ENCODE measurements at places on chromosomes 7 and 10.

DNA sequence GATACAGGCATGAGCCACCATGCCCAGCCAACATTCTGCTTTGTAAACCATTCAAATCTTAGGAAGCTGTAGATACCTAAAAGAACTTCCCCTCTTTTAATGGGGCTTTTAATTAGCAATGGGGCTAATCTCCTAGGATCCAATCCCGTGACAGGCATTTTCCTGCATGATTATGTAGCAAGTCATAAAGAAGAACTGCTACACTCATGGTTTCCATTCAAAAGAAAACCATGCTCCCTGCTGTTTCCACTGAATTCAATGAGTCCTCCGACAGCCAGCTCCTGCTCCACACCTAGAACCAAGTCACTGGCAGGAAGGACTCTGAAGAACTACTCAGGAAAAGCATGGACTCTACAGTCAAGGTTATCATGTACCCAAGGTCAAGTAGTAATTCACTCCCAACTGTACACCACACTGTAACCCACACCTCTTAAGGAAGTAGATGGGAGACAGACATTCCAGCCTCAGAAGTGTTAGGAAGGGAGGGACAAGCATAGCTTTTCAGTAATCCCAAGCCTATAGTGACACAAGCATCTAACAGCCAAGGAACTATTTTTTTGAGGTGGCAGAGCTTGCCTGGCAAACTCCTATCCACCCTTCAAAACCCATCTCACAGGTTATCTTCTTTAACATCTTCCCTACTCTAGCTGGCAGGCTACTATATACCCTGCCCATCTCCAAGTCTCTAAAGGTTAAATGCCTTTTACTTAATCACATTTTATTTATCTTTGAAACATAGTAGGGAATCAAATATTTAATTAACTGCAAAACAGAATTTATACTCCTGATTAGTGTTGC lies 47.5 kb downstream of the CTBP2 start:
- no peak for DNase-seq

- peak; percentile 41 for DNase-seq
Observed at GRCh38 chr10:130169136-130169859, 33.1 kb downstream of the GLRX3 start.

- peak; percentile 33 for DNase-seq
Observed at GRCh38 chr7:137282043-137282442, 61.5 kb downstream of the PTN start.

- no peak for DNase-seq
Observed at GRCh38 chr10:10663622-10664021, 354.1 kb upstream of the CELF2 start.

GRCh38 chr7:151512353-151512752 lies 7.3 kb downstream of the RHEB start:
- DNase-seq = no peak

DNA sequence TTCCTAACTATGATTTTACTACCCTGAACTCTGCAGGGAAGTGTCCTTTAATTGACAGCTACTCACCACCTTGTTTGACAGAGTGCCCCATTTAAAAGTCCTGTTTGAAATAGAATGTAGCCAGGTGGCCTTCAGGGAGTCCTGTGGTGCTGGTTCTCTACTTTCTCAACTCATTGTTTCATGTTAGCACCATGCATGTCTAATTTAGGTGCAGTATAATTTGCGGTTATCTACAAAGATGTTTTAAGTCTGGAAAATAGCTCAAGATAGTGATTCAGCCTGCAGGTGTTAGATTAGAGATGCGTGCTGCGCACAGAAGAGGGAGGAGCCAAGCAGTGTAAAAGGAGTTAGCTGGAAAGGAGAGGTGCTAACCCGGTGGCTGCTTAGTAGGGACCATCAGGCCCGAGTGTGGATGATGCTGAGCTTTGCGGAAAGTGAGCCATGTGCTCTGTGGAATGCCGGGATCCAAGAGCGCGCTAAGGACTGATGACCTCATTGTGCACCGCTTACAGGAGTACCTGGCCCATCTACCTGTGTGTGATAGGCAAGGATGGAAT lies 1.2 kb downstream of the CCM2 start:
- peak; percentile 6 for DNase-seq

GRCh38 chr7:128074736-128075135 lies 43.5 kb upstream of the LRRC4 start:
- no peak for DNase-seq

- no peak for DNase-seq
Observed at GRCh38 chr10:37632641-37633040, 224.8 kb downstream of the ZNF248 start.

GRCh38 chr10:101897633-101898032 lies 54.0 kb upstream of the KCNIP2 start:
- DNase-seq = peak; percentile 5

GRCh38 chr7:84700563-84701370 lies 486.1 kb downstream of the SEMA3D start:
- no peak for DNase-seq

All from fibroblast of skin of abdomen (primary cell).